ENCODE measurements at places on chromosomes 16 and 17.
A peak's percentile ranks its signal among the peaks of the same experiment; 100 is the strongest.

- DNase-seq, result no peak
Measured at GRCh38 chr16:68686905-68687304, 41.8 kb downstream of the CDH3 start.

DNA sequence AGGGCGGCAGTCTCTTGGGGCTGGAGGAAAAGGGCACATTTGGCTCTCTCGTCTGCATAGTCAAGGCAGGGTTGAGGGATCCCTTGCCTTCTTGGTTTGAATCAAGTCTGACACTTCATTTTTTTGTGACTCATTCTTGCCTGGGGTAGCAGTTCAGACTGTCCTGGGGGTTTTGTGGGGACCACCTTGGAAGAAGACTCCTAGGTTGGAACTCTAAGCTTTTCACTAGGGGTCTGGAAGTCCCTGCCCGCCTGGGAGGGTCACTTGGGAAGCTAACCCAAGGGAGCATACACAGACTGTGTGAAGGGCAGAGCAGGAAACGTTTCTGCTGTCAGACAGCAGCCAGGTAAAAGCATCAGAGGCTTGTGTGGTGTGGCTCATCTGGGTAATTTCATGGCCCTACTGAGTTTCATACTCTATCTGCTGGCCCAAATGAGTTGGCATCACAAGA, 11.3 kb downstream of the YPEL2 start:
- no peak for DNase-seq

DNA sequence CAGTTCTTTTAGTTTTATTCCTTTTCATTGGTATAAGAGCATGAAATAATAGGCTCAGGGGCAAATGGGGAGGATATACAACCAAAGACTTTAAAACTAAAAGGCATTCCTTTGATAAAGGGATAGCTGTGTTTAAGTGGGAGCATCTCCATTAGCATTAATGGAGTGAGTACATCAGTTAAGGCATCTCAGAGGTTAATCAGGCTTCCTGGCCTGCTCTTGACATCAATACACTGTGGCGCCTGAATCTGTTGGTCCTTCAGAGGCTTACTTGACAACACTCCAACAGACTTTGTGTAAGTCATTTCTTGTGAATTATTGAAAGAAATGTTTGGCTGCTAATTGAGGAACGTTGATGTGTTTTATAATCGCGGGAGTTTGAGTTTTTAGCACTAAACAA, 230.7 kb downstream of the BCAS3 start:
- DNase-seq, result no peak

- DNase-seq, result no peak
Measured at GRCh38 chr17:82752371-82753200, 721 bp downstream of the TBCD start.

DNA sequence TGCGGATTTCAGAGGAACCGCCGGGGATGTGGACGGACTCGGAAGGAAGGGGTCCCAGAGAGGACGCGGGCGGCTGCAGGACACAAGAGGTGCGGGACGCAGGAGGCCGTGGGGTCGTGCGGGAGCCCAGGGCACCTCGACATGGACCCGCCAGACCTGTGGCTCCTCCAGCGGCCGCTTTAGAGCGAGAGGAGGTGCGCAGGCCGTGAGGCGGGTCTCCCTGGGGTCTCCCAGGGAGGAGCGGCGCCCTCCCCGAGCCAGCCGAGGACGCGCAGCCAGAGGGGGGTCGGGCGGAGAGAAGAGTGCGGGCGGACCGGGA, 6.8 kb upstream of the FLYWCH1 start:
- peak; percentile 12 for DNase-seq

- DNase-seq, result no peak
Measured at GRCh38 chr16:69904495-69905170, 46.5 kb upstream of the CLEC18A start.

DNA sequence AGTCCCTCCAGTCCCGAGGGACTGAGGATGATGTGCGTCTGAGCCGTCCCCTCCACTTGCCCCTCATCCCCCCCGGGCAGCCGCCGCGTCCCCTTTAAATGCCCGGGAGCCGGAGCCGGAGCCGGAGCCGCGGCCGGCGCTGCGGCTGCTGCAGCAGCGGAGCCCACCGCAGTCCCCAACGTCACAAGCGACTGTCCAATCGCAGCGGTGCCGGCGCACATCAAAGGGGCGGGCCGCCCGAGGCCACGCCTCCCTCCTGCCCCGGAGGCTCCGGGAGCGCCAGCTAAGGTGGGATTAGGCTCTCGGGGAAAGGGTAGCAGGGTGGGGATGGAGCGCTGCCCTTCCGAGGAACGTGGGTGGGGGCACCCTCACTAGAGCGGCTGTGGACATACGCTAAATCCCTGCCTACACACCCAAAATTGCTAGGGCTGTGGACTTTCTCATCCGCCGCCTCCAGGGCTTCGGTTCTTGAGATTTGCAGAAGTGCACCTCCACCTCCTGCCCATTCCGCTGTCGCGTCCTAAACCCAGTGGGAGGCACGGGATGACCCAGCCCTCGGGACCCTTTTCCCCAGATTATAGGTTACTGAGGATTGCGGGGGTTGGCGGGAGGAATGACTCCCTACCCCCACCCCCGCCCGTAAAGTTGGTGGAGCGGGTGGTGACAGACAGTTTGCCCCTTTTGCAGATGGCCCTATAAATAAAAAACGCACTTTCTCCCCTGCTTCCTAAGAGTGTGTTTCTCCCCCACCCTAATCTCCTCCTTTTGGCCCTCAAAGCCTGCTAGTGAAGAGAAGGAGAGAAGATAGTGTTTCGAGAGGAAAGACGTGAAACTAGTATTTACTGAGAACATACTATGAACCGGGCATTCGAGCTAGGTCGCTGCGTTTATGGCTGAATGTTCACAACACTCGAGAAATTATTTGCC, at the start of gene PHOSPHO1:
TSS of gene PHOSPHO1 (minus strand) at position 152 of the 927 bp plus-strand sequence. CDS start 4,096 bp downstream, outside the sequence.
- DNase-seq, result peak; percentile 86

DNA sequence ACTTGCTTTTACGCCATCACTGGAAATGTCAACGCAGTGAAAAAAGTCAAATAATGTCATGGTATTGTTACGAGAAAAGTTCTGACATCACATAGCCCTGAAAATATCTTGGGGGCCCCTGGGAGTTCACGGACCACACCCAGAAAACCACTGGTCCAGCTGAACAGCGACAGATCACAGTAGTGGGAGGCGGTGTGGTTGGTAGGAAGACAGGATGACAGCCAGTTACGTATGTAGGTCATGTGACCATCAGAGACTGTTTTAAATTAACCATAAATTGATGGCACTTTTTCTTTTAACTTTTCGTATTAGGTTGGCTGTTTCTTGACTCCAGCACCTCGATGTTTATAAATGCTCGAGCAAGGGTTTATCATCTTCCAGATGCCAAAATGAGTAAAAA, 11.9 kb downstream of the ERCC4 start:
- DNase-seq, result no peak

DNA sequence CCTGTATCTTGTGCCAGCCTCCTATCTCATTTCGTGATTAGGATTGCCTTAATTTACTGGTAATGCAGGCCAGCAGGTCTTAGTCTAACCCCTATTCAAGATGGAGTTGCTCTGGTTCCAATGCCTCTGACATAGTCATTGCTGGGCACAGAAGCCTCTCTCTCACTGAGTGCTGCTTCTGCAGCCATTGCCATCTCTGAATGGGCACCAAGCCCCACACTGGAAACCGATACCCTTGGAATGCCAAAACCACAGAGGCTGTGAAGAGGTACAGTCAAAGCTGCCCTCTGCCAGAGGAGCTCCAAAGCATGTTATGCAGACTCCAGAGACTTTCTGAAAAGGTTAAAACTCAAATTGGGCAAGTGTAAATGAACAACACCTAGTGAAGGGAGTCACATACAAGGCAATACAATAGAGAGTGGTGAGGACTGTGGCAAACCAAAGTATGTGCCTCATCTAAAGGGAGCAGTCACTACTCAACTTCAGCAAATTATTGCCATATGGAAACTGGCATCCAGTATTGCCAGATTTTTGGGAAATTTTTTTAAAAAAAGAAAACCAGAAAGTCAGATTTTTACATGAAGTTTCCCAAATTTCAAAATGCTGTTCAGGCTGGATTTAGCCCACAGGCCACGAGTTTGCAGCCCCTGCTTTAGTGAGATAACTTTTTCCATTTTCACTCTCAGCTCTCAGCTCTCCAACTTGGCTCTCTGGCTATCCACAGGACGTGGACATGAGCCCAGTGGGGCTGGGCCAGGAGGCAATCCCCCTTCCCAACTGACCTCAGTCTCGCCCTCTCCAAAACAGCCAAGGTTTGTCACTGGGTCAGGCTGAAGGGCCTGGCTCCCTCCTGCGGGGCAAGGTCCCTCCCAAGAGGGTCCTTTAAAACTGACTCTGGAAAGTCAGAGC, 2.1 kb upstream of the MMP2 start:
- DNase-seq, result no peak

GRCh38 chr17:50272246-50272645, 2.0 kb upstream of the TMEM92 start:
- no peak for DNase-seq

GRCh38 chr16:26453215-26453614, 613.5 kb upstream of the C16orf82 start:
- DNase-seq, result no peak

- DNase-seq, result no peak
Measured at GRCh38 chr17:7404737-7405349, 946 bp upstream of the TMEM256 start.

- no peak for DNase-seq
Measured at GRCh38 chr17:42568341-42569111, 1.6 kb downstream of the MLX start.

DNA sequence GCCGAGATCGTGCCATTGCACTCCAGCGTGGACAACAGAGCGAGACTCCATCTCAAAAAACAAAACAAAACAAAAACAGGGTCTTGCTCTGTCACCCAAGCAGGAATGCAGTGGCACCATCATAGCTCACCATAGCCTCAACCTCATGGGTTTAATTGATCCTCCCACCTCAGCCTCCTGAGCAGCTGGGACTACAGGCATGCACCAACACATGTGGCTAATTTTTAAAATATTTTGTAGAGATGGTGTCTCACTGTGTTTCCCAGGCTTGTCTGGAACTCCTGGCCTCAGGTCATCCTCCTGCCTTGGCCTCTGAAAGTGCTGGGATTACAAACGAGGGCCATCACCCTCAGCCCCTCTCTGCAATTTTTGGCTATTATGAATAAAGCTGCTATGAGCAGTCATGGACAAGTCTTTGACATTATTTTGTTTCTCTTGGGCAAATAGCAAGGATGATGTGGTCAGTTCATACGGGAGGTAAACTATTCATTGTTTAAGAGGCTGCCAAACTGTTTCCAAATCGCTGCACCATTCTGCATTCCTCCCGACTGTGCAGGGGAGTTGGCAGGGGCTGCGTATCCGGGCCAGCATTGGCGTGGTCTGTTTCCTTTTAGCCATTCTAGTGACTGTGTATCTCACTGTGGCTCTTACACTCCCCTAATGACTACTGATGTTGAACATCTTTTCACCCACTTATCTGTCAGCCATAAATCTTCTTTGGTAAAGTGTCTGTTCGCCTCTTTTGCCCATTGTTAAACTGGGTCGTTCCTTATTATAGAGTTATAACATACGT, 21.1 kb downstream of the EIF4A3 start:
- no peak for DNase-seq

DNA sequence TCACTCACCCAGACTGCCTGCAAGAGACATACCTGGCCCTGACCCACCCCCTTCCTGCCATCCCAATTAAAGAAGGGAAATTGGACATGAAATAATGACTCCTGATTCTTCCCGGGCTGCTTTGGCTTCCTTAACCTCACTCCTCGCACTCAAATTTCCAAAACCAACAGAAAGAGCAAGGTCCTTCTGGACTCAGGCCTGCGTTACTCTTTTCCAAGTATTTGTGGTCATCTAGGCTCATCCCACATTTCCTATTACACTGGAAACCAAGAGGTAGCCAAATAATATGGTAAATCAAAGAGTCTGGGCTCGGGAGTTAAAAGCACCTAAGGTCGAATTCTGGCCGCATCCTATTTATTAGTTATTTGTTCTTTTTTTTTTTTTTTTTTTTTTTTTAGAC, 359.3 kb downstream of the NPIPA8 start:
- DNase-seq, result no peak

GRCh38 chr16:525520-526180, 1.9 kb upstream of the CAPN15 start:
- DNase-seq, result peak; percentile 46

- no peak for DNase-seq
Measured at GRCh38 chr16:85621698-85622428, 8.7 kb downstream of the GSE1 start.

- no peak for DNase-seq
Measured at GRCh38 chr17:80203471-80203963, 16.6 kb downstream of the SGSH start.

- DNase-seq, result no peak
Measured at GRCh38 chr16:82955741-82956348, 329.1 kb downstream of the CDH13 start.

GRCh38 chr17:2259769-2260536, 43.6 kb downstream of the SMG6 start:
- DNase-seq, result no peak

DNA sequence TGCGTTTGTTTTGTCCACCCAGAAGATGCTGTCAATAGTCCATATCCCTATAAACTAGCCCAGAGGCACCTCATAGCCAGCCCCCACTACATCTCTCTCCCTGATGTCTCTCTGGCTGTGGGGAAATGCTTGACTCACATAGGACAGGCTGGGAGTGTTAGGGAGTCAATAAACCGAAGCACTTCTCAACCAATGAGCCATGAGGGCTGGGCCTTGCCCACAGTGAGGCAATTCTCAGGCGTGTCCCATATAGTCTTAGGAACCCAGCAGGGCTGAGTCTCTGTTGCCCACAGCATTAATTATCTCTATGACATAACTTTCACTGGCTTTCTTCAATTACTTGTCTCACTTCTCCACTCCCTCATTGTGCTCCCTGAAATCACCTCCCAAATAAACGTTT, 387.3 kb upstream of the CDH11 start:
- no peak for DNase-seq

DNA sequence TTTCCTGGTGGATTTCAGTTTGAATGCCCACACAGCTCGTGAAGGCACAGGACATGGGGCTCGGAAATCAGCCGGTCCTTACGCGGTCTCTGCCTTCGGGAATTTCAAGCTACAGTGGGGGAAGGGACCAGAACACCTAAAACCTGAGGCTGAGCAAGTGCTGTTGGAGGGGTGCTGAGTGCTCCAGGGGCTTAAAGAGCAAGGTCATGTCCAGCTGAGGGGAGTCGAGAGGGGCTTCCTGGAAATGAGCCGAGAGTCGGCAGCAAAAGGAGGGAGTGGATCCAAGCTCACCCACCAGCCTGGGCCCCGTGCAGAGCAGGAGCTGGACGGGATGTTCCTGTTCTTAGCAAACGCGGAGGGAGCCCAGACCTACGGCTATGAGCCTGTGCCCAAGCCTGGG, 73.2 kb upstream of the RPL38 start:
- DNase-seq, result no peak

GRCh38 chr17:80585890-80586845, 41.5 kb downstream of the RPTOR start:
- peak; percentile 46 for DNase-seq

All from suppressor macrophage (primary cell).